Amniotic stem cell (primary cell): ENCODE measurements at places on chromosomes 12 and 14.

DNA sequence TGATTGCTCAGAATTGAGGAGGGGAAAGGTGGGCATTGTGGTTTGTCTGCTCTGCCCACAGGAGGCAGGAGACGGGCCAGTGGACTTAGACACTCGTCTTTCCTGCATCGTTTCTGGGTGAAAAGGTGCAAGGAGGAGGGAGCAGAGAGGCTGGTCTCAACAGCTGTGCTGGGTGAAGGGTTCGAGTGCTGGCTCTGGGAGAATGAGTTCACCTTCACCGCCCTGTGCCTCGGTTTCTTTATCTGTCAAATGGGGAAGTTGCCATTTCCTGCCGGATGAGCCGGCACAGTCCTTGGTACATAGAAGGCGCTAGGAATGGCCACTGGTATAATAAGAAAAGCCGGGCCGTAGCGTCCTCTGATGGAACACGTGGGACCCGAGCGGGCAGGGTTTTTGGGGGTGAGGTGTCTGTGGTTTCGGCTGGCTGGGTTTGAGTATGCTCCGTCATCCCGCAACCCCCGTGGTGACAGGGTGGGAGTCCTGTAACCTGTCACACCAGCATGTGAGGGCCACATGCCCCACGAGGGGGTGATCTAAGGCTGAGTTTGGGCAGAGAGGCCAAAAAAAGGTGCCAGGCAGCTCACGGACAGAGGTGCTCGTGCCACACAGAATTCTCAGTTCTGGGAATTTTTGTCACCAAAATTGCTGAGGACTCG, 7.3 kb downstream of the BCL7A start:
- no peak for DNase-seq

DNA sequence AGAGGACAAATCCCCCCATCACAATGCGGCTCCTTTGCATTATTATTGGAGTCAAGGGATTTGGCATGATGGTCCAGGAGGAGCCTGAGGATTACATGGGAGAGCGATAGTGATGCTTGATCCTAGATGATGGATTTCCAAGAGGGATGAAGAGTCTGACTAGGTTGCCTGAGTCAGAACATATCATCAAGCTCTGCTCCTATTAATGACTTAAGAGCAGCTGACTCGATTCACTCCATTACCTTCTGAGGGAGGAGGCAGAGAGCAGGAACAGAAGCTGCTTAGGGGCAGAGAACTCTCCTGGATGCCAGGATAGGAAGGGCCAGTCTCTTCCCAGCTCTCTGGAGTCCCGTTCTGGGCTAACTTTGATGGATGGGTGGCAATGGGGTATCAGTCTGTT, 54.0 kb upstream of the CISTR start:
- no peak for DNase-seq

GRCh38 chr12:23333938-23334337, 615.5 kb downstream of the SOX5 start:
- no peak for DNase-seq

DNA sequence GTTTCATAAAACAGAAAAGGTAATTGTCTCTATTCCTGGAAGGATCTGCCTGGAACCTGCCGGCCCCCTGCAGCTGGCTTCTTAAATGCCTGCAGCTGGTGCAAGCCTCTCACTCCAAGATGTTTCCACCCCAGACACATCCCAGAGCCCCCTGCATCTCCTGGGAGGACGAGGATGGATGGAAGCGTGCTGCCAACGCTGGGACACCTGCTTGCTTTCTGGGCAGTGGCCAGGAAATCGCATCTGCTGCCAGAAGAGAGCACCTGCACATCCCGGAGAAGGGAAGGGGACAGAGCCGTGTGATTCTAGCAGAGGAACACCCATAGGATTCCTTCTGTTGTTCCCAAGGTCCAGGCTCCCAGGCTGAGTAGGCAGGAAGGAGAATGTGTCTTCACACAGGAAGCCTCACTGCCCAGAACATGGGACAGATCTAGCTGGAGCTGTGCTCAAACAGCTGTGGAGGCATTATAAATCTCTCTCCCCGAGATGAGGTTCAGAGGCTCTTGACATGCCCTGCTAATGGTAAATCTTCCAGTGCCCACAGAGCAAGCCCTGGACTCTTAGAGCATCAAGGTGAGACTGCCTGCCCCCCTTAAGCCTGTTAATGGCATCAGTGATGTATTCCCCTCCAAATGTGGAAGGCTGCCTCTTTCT, 138.8 kb upstream of the MAP1LC3B2 start:
- DNase-seq = no peak
